ACHN (cell line): ENCODE measurements at places on chromosomes 11 and 22.

- DNase-seq: no peak
These were observed 58.8 kb downstream of the LIF start for GRCh38 chr22:30187529-30188407.

- peak; percentile 70 for DNase-seq
These were observed 1.1 kb upstream of the ADM start for GRCh38 chr11:10303558-10304363.

GRCh38 chr22:30307041-30307574 lies 17.8 kb upstream of the CASTOR1 start:
- DNase-seq: no peak

GRCh38 chr11:84812471-84812969 lies 814.6 kb downstream of the DLG2 start:
- DNase-seq: no peak

DNA sequence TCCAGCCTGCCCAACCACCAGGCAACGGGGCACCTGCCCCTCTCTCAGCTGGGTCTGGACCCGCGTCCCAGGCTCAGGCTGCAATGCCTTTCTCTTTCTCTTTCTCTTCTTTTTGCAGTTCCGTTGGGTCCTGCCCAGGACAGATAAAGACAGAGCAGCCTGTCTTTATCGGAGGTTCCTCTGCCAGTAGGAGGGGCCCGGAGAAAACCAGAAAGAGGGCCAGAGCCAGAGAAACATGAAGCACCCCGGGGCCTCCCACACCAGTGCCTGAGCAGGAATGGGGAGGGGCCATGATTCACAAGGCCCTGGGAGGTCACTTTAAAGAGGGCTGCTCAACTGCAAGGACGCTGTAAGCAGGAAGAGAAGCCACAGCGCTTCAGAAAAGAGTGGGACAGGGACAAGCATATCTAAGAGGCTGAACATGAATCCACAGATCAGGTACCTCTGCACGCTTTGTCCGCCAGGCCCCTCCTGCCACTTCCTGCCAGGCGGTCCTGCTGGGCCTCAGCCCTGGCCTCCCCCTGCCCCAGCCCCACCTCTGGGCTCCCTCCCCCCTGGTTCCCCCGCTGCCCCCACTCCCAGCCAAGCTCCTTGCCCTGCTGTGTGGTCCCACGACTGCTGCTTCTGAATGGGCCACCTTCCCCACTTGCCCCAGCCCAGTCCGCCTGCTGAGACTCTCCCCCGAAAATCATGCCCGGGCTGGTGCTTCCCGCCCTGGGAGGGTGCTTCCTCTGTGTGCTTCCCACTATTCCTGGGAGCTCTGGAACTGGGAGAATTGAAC lies at the start of gene APOBEC3C:
Gene APOBEC3C (plus strand): TSS at position 316 of the 781 bp plus-strand sequence. CDS start 106 bp downstream, at position 422.
- peak; percentile 87 for DNase-seq

GRCh38 chr11:117839936-117840813 lies 15.6 kb upstream of the FXYD2 start:
- no peak for DNase-seq

GRCh38 chr22:38300946-38301345 lies 16.3 kb downstream of the CSNK1E start:
- no peak for DNase-seq

DNA sequence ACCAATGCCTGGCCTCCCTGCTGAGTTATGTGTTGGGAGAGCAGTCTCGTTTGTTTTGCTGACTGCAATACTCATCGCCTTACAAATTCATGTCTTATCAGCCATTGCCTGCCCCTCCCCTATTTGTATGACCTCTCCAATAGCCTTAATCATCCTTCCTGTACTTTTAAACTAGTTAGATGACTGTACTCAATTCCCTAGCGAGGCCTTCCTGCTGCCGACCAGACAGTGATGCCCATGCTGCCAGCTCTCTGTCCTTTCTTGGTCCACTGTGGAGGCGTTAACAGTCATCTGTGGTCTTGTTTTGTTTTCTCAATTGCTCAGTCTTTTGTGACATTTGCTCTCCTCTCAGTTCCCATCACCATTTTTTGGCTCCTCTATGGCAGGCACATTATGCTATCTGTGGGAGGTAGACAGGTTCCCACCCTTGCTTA lies 20.3 kb upstream of the YPEL1 start:
- DNase-seq: no peak

- DNase-seq: no peak
These were observed 10.0 kb upstream of the MIF start for GRCh38 chr22:23884140-23884539.

DNA sequence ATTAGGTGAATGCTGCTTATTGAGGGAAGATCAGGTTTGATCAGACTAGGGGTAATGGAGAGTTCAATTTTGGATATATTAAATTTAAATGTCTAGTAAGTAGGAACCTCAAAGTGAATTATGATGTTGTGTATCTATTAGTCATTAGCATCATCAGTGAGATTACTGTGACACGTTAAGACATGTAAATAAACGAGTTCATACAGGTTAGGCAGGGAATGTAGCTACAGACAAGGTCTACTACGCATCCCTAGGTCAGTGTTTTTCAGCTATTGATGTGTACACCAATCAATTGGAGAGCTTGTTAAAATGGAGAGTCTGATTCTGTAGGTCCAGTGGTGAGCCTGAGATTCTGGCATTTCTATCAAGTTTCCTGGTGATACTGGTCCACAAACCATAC lies 120.1 kb upstream of the LRRC4C start:
- DNase-seq: no peak

GRCh38 chr11:106087815-106088435 lies 10.5 kb downstream of the AASDHPPT start:
- DNase-seq: peak; percentile 61

DNA sequence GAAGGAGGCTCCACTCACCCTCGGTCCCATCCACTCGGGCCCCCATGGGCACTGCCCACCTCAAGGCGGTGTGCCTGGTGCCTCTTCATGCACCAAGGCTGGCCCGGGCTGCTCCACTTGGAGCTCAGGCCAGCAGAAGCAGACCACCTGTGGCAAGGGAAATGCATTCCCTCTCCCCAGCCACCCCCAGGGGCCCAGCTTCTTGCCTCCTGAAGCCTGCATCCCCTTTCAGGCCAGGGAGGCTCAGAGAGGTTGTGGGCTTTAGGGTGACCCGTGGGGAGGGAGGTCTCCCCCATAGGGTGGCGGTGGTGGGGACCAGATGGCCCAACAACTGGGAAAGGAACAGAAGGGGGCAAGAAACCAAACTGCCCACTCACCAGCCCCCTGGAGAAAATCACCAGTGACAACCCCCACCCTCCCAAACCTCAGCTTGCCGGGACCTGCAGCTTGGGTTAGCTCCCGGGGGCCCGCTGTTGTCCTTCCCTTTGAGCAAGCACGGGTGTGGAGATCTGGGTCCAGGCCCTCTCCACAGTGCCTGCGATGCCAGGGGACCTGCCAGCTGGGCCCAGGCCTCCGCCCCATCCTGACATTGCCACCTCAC lies 8.4 kb downstream of the CBX6 start:
- no peak for DNase-seq

DNA sequence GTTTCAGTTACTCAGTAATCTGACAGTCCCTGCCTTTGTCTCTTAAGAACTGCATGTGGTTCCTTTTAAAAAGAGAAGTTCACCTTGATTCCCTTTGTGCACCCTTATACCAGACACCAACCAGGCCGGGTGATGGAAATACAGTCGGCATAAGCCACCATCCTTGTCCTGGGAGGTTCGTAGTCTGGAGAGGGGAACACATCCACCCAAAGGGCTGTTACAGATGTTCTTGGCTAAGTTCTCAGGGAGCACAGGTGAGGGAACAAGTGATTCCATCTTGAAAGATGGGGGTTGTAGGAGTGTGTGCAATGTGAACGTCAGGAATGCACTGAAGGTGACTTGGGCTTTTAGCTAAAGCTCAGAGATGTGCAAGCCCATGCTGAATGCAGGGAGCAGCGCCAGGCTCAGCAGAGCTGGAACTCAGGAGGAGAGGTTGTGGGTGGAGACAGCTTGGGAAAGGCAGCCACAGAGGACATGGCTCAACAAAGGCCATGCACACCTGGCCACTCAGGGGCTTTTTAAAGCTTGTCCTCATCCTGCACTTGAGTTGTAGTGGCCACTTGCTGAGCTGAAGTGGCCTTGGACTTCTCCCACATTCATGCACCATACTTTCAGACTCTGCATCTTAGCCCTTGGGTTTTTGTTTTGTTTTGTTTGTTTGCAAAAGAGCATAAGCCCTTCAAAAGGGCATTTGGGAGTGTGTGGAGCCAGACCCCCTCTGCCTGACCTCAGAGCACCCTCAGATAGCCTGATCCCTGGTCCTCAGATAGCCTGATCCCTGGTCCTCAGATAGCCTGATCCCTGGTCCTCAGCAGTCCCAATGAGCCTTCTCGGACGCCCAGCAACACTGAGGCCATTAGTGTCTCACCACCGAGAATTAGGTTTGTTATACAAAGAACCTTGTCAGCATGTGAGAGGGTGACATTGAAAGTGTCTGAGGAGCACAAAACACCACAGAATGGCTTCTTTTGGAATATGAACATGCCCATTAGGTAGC lies 12.7 kb upstream of the TMA7B start:
- no peak for DNase-seq
